ENCODE measurements at places on chromosomes 7 and 10.

GRCh38 chr10:101563497-101564040, 24.5 kb downstream of the POLL start:
- peak; percentile 14 for DNase-seq

DNA sequence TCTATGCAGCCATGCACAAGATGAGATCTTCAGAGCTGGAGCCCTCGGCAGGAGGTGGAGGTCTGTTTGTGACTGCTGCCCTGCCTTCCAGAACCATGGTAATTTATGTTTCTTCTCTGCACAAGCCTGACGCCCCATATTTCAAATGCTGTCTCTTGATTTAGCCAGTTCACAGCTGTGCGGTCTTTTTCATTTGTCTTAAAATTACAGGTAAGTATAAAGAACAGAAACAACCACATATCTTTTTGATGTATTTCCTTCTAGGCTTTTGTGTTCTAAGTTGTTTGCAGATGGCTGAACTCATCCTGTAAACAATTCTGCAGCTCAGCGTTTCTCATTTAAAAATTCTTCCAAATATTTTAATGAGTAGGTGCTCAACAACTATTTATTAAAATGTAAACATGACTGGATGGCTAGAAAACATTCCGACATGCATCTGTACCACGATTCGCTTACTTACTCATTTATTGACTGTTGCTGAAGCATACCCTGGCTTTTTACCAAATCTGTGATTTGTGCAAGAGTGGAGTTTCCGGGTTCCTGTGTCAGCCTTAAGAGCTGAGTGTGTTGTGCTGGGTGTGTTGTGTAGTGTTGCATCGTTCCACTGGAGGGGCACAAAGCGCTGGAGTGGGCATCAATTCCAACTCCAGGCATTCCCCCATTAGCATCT, 58.9 kb downstream of the PIP4K2A start:
- no peak for DNase-seq

DNA sequence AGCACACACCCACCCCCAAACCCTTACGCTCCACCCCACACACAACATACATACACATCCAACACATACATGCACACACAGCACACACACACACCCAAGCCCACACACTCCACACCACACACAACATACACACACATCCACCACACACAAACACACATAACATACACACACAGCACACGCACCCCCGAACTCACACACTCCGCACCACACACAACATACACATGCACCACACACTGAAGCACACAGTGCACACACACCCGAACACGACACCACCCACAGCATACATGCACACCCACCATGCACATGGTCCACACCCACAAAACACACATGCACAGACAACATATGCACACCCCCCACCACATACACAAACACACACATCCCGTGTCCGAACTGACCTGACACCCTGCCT, 2.0 kb downstream of the PRAP1 start:
- DNase-seq, result no peak

GRCh38 chr10:102648889-102649796, 4.9 kb downstream of the TRIM8 start:
- no peak for DNase-seq

DNA sequence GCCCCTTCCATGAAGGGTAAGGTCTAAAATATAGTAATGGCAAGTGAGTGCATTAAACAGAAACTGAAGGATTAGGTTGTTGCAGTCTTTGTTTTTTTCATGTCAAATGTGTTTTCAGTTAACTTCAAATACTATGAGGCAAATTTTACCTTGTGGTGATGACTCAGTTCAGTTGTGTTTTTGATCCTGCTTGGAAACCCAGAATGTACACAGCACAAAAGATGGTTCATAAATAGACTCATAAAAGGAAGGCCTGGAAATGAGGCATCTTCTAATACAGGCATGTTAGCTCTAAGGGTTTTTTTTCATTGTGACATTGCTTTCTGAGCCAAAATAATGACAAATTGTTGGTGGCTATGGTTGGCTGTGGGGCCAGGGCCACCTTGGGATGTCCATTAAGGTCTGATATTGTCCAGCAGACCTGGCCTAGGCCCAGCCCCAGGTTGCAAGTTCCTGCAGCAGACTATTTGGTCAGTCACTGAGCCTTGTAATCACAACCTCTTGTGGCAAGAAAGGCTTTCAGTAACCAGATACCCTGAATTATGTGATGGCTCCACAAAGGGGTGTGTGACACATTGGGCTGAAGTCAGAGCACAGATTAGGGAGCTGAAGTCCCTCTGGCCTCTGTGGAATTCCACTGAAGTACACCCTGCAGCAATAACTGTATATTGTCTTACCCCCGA, 69.0 kb upstream of the SAMD8 start:
- DNase-seq, result no peak

DNA sequence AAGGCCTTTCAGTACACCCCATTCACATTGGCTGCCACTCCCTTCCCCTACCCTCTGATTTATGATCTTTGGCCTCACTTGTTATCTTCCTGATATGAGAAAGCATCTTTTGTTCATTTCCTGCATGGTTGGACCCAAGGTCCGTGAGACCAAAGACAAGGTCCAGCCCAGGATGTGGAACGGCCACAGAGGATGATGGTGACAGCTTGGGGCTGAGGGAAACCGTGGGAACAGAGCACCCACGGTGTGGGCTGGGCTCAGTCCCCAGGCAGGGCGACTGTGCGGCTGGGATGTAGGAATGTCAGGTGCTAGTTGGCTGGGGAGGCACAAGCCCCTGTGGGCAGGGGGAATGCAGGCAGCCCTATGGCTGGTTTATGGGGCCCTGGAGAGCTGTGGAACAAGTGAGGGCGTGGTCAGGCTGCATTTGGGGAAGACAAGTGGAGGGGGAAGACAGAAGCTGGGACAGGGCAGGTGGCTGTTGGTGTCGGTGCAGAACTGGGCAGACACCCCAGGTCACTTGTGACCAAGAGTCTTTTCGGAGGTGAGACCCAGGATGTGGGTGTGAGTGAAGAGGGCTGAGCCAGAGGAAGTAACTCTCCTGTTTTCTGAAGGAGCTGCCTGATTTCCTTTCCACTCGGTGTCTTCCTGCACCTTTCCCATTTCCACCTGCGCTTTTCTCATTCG, 51.7 kb upstream of the IGFBP3 start:
- DNase-seq, result no peak

- DNase-seq, result no peak
These were observed 109.4 kb downstream of the ELFN1 start for GRCh38 chr7:1779445-1779844.

- no peak for DNase-seq
These were observed 21.3 kb downstream of the CPA1 start for GRCh38 chr7:130401578-130401977.

Data from H9 (cell line).